Left hindlimb (tissue), 1 donor: ENCODE measurements at places on chromosomes 5 and 9.

- no peak for DNase-seq
These were observed 694.1 kb upstream of the C9orf72 start for GRCh38 chr9:28267351-28267750.

DNA sequence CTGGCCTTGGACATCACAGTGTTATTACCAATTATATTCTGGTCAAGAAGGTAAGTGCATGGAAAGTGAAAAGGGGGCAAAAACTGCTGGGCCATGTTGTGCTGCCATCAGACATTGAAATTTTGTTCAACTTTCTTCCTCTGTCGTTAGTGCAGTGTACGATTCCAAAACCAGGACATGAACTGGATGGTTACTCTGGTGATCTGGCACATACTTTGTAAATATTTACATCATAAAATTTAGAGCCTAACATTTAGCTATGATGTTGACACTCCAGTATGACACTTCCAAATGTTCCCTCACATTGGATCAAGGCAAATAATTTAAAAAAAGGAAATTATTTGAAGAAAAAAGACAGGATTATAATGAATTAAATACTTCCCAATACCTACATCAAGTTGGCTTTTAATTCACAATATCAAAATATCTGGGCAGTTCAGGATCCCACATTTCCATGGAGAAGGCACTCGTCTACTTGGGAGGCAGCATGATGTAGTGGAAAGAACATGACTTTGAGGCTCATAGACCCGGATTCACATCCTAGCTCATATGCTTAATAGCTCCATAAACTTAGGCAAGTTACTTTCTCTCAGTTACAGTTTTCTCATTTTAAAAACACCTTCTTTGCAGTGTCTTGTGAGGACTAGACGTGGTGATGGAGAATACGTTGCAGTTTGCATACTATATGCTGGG lies 342.5 kb upstream of the MPDZ start:
- DNase-seq = no peak

DNA sequence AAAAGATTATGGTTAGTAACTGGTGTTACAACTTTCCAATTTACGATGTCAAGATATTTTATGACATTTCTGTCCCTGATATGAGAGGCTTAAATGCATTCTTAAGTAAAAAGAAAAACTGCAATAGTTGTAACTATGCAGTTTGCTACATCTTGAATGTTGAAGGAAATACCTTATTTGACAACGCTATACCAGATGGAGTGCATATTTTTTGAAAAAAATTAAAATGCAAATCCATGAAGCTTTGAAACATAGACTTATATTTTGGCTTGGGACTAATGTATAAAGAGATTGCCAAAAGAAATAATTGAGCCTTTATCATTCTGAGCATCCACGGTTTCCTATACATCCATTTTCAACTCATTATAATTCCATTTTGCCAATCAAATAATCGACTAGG lies 579.4 kb downstream of the TAF11L14 start:
- DNase-seq = no peak

- no peak for DNase-seq
These were observed 14.6 kb downstream of the MRPL36 start for GRCh38 chr5:1785062-1785461.

- DNase-seq = no peak
These were observed 25.3 kb downstream of the AP3B1 start for GRCh38 chr5:78269088-78269703.
